Hematopoietic multipotent progenitor cell treated with erythropoietin and hydrocortisone succinate and interleukin-3 and kit ligand, for 4 days (in vitro differentiated cells): ENCODE measurements at places on chromosomes 3 and 15.

DNA sequence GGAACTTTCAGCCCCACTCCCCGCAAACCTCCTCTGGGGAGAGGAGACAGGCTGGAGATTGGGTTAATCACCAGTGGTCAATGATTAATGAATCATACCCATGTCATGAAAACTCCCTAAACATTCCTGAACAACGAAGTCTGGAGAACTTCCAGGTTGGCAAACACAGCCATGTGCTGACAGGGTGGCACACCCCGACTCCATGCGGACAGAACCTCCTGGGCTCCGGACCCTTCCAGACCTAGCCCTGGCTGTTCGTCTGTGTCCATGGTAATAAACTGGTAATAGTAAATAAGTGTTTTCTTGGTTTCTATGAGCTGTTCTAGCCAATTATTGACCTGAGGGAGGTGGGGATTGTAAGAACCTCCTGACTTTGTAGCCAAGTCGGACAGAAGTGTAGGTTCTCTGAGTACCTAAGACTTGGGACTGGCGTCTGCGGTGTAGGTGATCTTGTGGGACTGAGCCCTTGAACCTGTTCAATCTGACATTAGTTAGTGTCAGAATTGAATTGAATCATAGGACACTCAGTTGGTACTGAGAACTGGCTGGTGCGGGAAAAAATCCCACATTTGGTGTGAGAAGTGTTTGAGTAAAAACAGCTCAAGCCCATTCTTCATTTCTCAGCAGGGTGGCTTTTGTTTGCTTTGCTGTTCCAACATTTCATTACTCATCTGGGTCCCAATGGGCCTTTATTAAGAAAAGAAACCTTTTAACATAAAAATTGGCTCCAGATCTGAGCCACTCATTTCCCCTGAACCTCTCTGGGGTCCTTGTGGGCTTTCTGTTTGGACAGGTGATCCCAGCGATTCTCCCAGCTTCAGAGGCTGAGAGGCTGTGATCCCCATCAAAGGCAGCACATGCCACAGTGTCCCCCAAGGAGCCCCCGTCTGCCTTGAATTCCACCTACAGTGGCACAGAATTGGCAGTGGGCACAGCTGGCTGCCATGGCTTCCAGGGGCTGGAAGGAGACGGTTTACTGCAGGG is 151.0 kb downstream of the TJP1 start:
- no peak for DNase-seq

- peak; percentile 65 for DNase-seq
Measured at GRCh38 chr3:194536871-194537637, 50.3 kb upstream of the ATP13A3 start.

- DNase-seq = no peak
Measured at GRCh38 chr3:172137287-172138192, 98.2 kb downstream of the FNDC3B start.

- no peak for DNase-seq
Measured at GRCh38 chr3:51930439-51930838, 11.3 kb downstream of the RRP9 start.

GRCh38 chr3:122548619-122549018 is 15.5 kb downstream of the PARP9 start:
- DNase-seq = no peak

GRCh38 chr3:104805508-104805907 is 561.2 kb upstream of the ALCAM start:
- no peak for DNase-seq

DNA sequence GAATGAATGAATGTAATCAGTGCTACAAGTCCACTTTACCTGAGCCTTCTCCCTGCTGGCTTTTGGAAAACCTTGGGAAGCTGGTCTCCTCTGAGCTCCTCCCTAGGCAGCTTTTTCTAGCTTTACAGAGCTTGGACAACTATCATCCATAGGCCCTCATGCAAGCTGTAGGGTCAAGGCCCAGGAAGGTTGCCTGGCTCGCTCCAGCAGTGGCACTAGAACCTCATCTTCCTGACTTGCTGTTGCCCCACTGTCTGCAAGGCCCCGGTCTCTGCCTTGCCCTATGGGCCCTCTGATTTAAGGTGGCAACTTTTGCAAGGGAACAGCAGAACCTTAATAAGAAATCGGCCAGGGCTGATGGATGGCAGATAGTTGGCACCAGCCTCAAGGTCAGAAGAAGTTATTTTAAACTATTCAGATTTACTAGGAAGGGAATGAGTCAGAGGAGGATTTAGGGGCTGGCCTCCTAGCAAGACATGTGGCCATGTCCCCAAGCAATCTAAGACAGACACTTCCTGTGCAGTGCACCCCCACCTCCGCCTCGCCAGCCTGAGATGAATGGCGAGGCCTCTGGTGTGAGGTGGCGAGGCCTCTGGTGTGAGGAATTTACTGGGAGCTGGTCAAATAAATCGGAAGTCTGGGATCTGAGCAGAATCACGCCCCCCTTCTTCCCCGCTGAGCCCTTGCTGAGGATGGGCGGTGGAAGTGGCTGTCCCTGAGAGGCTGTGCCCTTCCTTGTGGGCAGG is 180.8 kb downstream of the MEGF11 start:
- no peak for DNase-seq

DNA sequence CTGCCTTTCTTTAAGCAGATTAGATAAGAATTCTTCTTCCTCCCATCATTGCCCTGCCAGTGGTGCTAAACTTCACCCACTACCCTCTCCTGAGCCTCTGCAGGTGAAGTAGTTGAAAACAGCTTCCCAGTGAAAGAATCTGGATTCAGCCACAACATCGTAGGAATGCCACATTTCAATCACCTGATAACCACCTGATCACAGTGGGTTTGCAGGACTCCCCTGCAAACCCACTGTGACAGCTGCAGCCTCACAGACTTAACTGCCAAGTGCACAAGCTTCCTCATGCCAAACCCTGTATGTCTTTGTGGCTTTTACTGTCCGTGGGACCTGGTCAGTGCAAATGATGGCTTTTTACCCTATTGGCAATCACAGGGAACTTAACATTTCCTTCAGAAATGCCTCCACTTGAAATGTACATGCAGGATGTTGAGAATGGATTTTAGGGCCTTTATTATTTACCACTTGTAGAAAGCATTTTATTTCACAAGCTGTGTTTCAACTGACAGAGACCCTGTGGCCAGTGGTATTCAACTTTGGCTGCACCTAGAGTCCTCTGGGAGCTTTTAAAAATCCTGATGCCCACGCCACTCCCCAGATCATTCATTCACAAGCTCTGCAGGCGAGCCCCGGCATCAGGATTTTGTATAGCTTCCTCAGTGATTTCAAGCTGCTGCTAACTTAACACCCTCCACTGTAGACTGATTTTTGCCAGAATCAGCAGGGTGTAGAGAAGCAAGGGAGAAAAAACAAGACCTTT is 49.1 kb downstream of the OXNAD1 start:
- DNase-seq = peak; percentile 70

- DNase-seq = no peak
Measured at GRCh38 chr15:25185791-25186190, 231.0 kb downstream of the SNRPN start.

GRCh38 chr3:62602129-62602770 is 228.9 kb upstream of the FEZF2 start:
- DNase-seq = no peak

DNA sequence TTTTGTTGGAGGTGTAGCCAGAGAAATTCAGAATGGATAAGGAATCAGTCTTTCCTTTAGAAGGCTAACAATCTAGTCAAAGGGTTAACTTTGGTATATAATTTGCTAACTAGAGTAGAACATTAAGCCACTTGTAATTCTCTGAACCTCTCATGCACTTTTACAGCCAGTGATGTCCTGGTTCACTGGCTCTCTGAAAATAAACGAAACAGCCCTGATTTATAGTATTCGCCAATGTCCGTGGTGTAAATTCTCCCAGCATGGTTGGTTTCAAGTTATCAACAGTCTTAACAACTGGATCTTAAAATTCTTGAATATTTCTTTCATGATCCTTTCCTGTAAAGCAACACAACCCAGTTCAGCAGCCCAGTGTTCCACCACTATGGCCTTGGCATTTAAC is 500.4 kb upstream of the CDIN1 start:
- DNase-seq = no peak

DNA sequence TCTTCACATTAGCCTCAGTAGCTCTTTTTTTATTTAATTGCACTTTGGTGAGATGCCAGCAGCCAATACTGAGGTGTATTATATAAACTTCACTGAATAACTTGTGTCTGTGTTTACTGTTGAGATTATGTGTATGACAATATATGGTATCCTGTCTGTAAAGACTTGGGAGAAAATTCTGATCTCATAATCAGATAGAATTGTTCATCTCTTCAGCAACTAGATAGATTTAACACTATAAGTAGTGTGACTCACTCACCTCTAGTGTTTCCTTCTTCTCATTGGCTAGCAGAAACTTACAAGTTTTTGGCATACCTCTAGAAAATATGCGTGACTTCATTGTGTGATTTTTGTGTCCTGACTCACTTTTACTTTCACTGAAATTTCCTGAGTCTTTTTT is 67.6 kb upstream of the TGFBR2 start:
- no peak for DNase-seq

- DNase-seq = no peak
Measured at GRCh38 chr15:70799667-70800450, 36.5 kb upstream of the UACA start.

- DNase-seq = no peak
Measured at GRCh38 chr3:184806567-184807271, 5.2 kb upstream of the VPS8 start.

DNA sequence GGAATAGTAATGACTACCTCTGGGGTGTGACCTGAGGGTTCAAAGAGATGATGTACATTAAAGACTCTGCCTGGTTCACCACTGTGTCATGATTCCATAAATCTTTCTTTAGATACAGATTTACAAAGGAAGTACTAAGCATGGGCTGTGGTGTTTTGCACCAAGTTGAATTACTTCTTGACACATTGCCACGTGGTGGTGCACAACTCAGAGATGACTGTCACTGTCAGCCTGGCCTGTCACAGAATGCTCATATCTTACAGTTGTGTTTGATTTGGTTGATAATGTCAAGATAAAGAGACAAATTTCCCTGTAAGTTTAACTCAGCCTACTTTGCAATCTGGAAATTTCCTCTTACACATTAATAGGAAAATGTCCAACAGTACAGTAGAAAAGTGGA is 3.2 kb downstream of the CTDSPL start:
- peak; percentile 68 for DNase-seq

DNA sequence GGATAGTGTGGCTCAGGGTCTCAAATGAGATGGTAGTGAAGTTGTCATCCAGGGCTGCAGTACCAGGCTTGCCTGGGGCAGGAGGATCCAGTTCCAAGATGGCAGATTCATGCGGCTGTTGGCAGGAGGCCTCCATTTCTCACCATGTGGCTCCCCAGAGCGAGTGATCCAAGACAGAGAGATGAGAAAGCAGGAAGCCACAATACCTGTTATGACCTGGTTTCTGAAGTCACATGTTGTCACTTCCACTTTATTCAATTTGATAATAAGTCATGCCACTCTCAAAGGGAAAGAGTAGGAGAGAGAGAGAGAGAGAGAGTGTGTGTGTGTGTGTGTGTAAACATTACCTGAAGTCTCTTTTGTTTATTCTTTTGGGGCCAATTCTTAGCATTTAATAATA is 30.1 kb downstream of the TMOD2 start:
- no peak for DNase-seq

DNA sequence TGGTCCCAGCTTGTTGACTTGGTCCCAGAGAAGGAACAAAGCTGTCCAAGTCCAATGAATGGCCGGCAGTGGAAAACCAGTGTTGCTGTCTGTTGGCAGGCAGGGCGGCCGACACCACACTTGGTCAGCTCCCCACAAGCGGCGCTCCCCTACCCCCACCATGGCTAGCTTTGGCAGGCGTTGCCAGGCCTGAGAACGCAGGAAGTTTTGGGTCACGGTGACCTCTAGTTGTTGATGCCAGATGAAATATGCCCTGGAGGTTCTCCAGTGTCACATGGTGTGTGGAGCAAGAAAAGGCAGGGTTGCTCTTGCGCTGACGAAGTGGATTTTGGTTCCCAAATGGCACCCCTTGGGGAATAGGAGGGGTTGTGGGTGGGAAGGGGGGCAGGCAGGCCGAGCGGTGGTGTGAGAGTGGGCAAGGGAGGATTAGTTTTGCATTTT is 72.7 kb upstream of the TPRG1 start:
- DNase-seq = no peak

- peak; percentile 45 for DNase-seq
Measured at GRCh38 chr3:18580268-18580667, 155.1 kb upstream of the SATB1 start.

- DNase-seq = no peak
Measured at GRCh38 chr15:65408324-65409035, 14.3 kb downstream of the IGDCC4 start.

DNA sequence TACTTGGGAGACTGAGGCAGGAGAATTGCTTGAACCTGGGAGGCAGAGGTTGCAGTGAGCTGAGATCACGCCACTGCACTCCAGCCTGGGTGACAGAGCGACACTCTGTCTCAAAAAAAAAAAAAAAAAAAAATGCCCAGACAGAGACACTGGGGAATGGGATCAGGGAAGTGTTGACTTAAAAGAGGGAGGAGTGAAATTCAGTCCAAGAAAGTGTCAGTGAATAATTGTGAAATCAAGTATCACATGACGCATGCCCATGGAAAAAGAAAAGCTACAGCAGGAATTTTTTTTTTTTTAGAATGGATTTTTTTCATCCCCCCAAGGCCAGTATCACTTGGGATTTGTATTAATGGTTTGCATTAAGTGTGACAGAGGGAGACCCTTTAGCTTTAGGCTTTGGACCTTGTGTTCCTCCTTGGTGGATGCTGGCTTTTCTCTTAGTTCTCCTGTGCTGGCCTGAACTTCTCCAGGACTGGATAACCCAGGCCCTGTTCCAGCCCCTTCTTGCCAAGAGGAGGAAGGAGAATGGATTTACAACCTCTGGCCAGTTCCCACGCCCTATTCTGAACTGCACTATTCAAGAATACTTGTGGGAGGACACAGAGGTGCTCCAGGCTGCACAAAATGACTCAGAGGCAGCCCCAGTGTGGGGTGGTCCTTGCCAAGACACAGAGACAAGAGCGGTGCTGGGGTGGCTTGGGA is 36.7 kb upstream of the ZNF774 start:
- no peak for DNase-seq

DNA sequence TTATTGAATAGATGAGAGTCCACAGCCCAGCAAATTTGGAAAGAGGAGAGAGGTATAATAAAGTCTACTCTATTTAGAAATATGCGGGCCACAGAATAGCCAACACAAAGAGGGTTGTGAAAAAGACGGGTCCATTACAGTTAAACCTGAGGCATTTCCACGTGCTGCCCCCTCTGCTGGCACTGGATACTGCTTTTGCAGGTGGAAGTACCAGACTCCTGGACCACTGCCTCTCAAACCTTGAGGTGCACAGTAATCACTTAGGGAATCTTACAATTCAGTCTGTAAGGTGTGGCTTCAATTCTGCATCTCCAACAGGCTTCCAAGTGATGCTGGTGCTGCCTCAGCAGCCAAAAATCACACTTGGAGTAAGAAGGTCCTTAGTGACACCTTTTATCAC is 3.0 kb upstream of the TFDP2 start:
- DNase-seq = peak; percentile 29

GRCh38 chr3:20256144-20256543 is 70.1 kb upstream of the SGO1 start:
- no peak for DNase-seq

- DNase-seq = peak; percentile 32
Measured at GRCh38 chr15:58410353-58410752, 21.4 kb upstream of the LIPC start.

- DNase-seq = no peak
Measured at GRCh38 chr15:43273243-43273642, 6.5 kb upstream of the TGM5 start.

GRCh38 chr3:149812165-149812605 is 830 bp upstream of the RNF13 start:
- no peak for DNase-seq
